ENCODE measurements at places on chromosomes 13 and 19. TPM values are rescaled to one million over a fixed set of nuclear protein-coding genes. Genes with fewer than 3 reads are reported as not detected.

Gene ZNF792
- 3.0 TPM for total RNA-seq

Gene MATK
- total RNA-seq: not detected

Gene OR7A5
- total RNA-seq: not detected

Gene SYDE1
- total RNA-seq: 46.9 TPM

Gene RNF113B
- not detected for total RNA-seq

Gene CEACAM18
- not detected for total RNA-seq

Gene CXCL17
- not detected for total RNA-seq

Gene ZNF442
- total RNA-seq: 0.98 TPM

Gene SYCN
- not detected for total RNA-seq

Gene SIGLEC9
- total RNA-seq: 0.09 TPM

Gene DKKL1
- total RNA-seq: 0.18 TPM

Gene C19orf18
- total RNA-seq: not detected

Gene FUT6
- not detected for total RNA-seq

Gene GNG7
- 0.65 TPM for total RNA-seq

Gene EBI3
- total RNA-seq: 0.33 TPM

Gene CCDC70
- not detected for total RNA-seq

Gene GYS1
- 38.6 TPM for total RNA-seq

Gene MYH14
- not detected for total RNA-seq

Gene ZNF446
- 7.5 TPM for total RNA-seq

Gene CEACAM1
- not detected for total RNA-seq

Gene CD79A
- total RNA-seq: not detected

Gene CYP2A7
- total RNA-seq: not detected

Gene CBARP
- total RNA-seq: 3.1 TPM

Gene RFPL4AL1
- not detected for total RNA-seq

Gene ZNF772
- total RNA-seq: 6.4 TPM

Gene ZNF528
- total RNA-seq: 42.5 TPM

Gene TLE6
- total RNA-seq: 0.18 TPM

Gene KLK7
- not detected for total RNA-seq

Gene CPB2
- not detected for total RNA-seq

Gene COL4A2
- 53.3 TPM for total RNA-seq

Gene ZNF724
- 15.1 TPM for total RNA-seq

Gene PSG6
- not detected for total RNA-seq

Gene POSTN
- total RNA-seq: 546 TPM

Gene MYO1F
- total RNA-seq: 0.09 TPM

Gene KCNJ14
- total RNA-seq: 1.3 TPM

Gene ANGPTL8
- not detected for total RNA-seq

Gene ZNF471
- 2.5 TPM for total RNA-seq

All from fibroblast of the aortic adventitia (primary cell).